Activated CD4-positive, alpha-beta T cell treated with anti-CD3 and anti-CD28 coated beads, Interleukin-2, amount 10 ng/mL, durations not matched to agents 7 days and 5 days (primary cell): ENCODE measurements at places on chromosomes 1 and 21. TPM values are rescaled to one million over a fixed set of nuclear protein-coding genes. Genes with fewer than 3 reads are reported as not detected.

The TMEM82 gene
- total RNA-seq: not detected

The SEC16B gene
- 0.23 TPM for total RNA-seq

The CYP2J2 gene
- 3.4 TPM for total RNA-seq

The SPRR5 gene
- not detected for total RNA-seq

The KLHL17 gene
- 23.6 TPM for total RNA-seq

The DNM3 gene
- total RNA-seq: 2.1 TPM

The DCDC2B gene
- total RNA-seq: 0.10 TPM

The HEYL gene
- not detected for total RNA-seq

The ZBTB8A gene
- total RNA-seq: 0.31 TPM

The HHIPL2 gene
- 0.10 TPM for total RNA-seq

The MSH4 gene
- total RNA-seq: 0.46 TPM

The BPNT1 gene
- 23.4 TPM for total RNA-seq

The C1orf226 gene
- not detected for total RNA-seq

The MYBPHL gene
- total RNA-seq: not detected

The TRIM62 gene
- 9.3 TPM for total RNA-seq

The PRAMEF7 gene
- not detected for total RNA-seq

The NCF2 gene
- total RNA-seq: 15.8 TPM

The CHIA gene
- not detected for total RNA-seq

The REN gene
- not detected for total RNA-seq

The SLC44A3 gene
- total RNA-seq: 0.37 TPM

The PALMD gene
- not detected for total RNA-seq

The FAM78B gene
- total RNA-seq: 0.17 TPM

The RBM8A gene
- total RNA-seq: 188 TPM

The SHISA4 gene
- total RNA-seq: 0.83 TPM

The LCE2A gene
- total RNA-seq: not detected

The FAM177B gene
- total RNA-seq: 0.60 TPM

The GOLT1A gene
- total RNA-seq: not detected

The PAPPA2 gene
- total RNA-seq: 0.25 TPM
